ENCODE measurements at places on chromosomes 13 and 19.

GRCh38 chr13:99614465-99614885, 113.2 kb downstream of the TM9SF2 start:
- DNase-seq: peak; percentile 27

GRCh38 chr13:75919660-75920199, 283.6 kb downstream of the LMO7 start:
- DNase-seq: no peak

DNA sequence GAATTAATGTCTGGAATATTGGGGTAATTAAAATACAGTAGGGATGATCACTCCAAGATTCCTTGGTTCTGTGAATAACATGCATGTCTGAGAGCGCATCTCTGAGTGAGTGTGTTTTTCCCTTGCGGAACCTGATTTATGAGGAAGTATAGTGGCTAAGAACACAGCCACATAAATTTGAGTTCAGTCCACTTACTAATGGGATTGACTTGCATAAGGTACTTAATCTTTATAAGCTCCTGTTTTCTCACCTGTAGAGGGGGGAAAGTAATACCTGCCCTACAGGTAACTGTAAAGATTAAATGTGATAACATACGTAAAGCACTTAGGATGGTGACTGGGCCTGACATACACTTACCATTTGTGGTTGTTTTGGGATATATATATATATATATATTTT, 60.8 kb downstream of the KLF5 start:
- DNase-seq: no peak

GRCh38 chr13:100124265-100124664, 35.4 kb downstream of the PCCA start:
- DNase-seq: no peak

GRCh38 chr19:46840498-46840942, 10.1 kb downstream of the AP2S1 start:
- peak; percentile 79 for DNase-seq

GRCh38 chr19:19911150-19911549, 10.4 kb downstream of the ZNF93 start:
- peak; percentile 6 for DNase-seq

- DNase-seq: no peak
Measured at GRCh38 chr19:16068696-16069259, 7.5 kb upstream of the TPM4 start.

DNA sequence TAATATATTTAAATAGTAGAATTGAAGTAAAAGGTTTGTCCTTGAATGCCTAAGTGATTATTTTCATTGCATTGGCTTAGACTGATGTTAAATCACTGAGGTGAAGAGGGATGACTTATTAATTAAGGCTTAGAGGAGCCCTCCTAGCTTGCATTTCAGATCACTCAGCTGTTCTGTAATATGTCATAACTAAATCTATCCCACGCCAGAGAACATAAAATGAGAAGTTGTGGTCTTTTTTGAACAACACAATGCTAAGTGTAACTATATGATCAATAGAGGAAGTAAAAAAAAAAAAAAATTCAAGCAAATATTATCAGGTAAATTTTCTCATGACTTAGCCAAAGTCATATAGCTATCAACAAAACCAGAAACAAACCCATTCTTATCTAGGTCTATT, 752.2 kb downstream of the GPC5 start:
- no peak for DNase-seq

DNA sequence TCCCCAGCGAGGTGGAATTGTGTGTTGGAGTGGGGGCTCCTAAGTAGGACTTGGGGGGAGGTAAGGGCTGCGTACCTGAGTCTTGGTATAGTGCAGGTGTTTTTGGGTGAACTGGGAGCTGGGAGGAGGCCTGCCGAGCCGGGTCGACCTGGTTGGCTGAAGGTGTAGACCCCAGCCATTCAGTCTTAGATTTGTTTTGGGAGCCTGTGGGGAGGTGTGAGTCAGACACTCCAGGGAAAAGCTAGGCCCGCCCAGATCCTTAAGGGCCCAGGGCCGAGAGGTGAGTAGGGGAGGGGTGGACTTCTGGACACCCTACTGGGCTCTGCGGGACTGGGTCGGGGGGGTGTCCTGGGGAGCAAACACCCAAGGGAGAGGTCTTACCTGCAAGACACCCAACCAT, 935 bp downstream of the CRB3 start:
- DNase-seq: no peak

GRCh38 chr19:55206664-55207500, 2.4 kb downstream of the PTPRH start:
- peak; percentile 95 for DNase-seq

GRCh38 chr13:99043831-99044231, 66.0 kb upstream of the DOCK9 start:
- DNase-seq: no peak

Measured in cardiac fibroblast (primary cell).